ENCODE measurements at places on chromosomes 3 and 15. TPM values are rescaled to one million over a fixed set of nuclear protein-coding genes. Genes with fewer than 3 reads are reported as not detected.

Gene PDZRN3
- total RNA-seq: 107 TPM

Gene CYP1A1
- total RNA-seq: 0.32 TPM

Gene SPINT1
- 0.36 TPM for total RNA-seq

Gene TJP1
- 90.6 TPM for total RNA-seq
